A172 (cell line): ENCODE measurements at places on chromosomes 16 and 17.

DNA sequence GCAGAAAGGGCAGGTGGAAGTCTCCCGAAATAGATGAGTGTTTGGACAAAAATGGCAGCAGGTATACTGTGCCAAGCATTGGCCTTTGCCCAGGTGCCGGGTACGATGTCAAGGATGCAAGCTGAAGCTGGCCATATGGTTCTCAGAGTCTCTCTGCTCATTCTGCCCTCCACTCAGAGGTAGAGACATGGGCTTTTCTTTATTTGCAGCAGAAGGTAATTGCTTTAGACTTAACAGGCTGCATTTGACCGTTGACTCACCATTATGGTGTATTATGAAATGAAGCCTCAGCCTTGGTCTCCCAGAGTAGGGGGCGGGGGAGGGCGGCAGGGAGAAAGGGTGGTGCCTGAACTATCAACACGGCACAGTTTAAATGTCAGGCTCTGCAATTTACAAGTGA is 969.1 kb upstream of the EEF2KMT start:
- DNase-seq = no peak

DNA sequence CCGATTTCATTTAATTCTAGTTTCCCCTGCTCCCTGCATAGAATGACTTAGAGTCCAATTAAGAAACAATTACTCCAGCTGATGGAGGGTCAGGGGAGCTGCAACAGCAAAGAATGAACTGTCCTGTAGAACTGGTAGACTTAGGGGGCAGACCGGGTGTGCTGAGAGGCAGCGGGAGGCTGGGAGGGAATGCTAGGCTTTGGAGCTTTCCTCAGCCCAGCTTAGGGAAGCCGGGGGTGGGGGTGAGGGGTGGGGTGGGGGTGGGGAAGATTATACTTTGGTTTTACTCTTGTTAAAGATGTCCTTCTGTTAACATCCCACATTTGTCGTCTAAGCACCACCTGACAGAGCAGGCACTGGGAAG is 458.6 kb upstream of the ASIC2 start:
- DNase-seq = no peak

GRCh38 chr16:59698346-59699020 is 964.4 kb upstream of the GOT2 start:
- no peak for DNase-seq

GRCh38 chr17:29567304-29567553 is 392 bp upstream of the ABHD15 start:
- DNase-seq = no peak

- no peak for DNase-seq
Measured at GRCh38 chr17:61678339-61678738, 87.3 kb upstream of the NACA2 start.

DNA sequence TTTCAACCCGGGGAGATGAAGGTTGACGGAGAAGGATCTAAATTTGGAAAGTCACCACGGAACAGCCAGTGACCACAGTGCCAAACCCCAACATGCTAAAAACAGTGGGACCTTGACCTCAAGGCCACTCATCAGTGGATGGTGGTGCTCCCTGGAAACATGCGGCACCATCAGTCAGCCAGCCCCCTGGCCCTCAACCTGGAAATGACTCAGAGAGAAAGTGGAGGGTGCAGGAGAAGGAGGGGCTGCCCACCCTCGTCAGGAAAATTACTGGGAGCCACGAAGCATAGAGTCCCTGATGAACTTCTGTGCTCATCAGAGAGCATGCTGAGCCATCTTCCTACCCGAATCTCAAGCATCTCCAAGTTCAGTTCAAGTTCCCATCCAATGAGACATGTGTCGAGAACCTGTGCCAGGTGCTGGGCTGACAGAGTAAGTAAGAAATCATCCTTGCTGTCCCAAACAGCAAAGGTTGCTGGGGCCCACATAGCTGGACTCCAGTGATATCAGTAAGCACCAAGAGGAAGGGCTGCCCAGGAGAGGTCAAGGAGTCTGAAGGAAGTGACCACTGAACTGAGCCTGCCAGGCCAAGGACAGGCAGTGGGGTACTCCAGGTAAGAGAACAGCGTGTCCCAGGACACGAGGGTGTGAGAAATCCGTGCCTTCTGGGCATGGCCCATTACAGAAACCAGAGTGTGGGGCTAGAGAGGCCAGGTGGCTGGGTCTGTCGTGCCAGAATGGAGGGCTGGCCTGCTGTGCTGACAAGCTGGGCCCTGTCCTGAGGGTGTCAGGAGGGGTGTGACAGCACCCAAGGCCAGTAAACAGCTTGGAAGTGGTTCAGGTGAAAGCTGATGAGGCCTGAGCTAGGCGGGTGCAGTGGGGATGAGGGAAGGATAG is 5.2 kb downstream of the PECAM1 start:
- DNase-seq = peak; percentile 96

- no peak for DNase-seq
Measured at GRCh38 chr16:87133112-87133850, 183.9 kb downstream of the C16orf95 start.

GRCh38 chr17:50205963-50206505 is 4.6 kb upstream of the COL1A1 start:
- DNase-seq = no peak

GRCh38 chr17:71983828-71984227 is 137.0 kb upstream of the SOX9 start:
- no peak for DNase-seq
